Activated CD8-positive, alpha-beta memory T cell treated with anti-CD3 and anti-CD28 coated beads for 1 hour (primary cell): ENCODE measurements at places on chromosomes 5 and 9.

DNA sequence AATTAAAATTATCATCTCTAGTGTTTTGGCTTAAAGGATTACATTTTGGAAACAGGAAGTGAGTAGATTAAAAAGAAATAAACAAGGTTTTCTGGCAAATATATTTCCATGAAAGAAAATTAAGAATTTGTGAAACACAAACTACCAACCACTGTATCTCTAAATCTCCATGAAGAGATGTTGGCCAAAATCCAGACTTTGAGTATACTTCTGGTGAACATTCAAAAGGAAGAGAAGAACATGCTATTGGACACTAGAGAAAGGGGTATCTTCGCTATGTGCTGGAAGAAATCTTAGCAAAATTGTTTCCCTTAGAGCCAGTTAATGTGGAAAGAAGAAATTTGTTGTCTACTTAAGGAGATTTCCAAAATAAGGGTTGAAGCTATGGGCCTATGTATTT is 710.4 kb upstream of the CTNND2 start:
- no peak for DNase-seq

GRCh38 chr9:105329719-105330062 is 85.2 kb downstream of the SLC44A1 start:
- no peak for DNase-seq

DNA sequence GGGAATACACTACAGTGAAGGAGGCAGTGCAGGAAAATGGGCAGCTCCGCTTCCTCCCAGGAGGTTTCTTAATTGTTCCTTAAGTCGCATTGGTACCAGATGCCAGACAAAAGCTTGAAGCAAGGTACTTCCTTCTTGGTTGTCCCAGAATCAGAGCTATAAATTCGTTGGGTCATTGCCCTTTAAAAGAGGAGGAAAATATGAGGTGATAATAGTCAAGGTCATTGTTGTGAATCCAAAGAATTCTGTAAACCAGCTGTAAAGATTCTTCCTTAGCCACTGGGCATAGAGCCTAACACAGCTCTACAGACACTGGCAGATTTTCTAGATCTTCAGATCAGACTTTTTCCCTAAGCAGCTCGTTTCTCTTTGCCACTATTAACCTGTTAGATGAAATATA is 444.1 kb upstream of the TLE4 start:
- no peak for DNase-seq

GRCh38 chr9:87184956-87185642 is 237.8 kb upstream of the GAS1 start:
- no peak for DNase-seq

- no peak for DNase-seq
These were observed 200.5 kb downstream of the HINT1 start for GRCh38 chr5:130964231-130965202.

DNA sequence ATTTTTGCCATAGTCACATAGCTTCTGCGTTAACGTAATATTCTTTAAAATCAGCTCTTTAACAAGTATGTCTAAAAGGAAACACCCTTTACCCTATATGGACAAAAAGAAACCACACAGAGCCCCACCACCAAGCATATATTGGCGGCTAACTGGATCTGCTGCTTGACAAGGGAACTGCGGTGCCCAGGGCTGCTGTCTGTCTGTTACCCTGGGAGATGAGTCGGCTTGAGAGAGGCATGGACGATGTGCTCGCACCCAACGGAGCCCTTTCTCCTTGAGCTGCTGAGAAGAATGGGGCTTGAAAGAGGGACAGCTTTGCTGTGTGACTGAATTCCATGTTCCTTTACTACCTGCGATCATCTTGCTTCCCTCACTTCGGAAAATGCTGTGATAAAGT is 158.6 kb upstream of the SHB start:
- DNase-seq: no peak

GRCh38 chr5:135235551-135236227 is 163.3 kb downstream of the MACROH2A1 start:
- no peak for DNase-seq

- DNase-seq: no peak
These were observed 92.5 kb downstream of the PPIC start for GRCh38 chr5:122944051-122944450.

- no peak for DNase-seq
These were observed at the start of gene BRINP1 for GRCh38 chr9:119368681-119369581. Gene BRINP1 (minus strand): TSS chr9:119369435. CDS start chr9:119313355, 56,080 bp downstream.

DNA sequence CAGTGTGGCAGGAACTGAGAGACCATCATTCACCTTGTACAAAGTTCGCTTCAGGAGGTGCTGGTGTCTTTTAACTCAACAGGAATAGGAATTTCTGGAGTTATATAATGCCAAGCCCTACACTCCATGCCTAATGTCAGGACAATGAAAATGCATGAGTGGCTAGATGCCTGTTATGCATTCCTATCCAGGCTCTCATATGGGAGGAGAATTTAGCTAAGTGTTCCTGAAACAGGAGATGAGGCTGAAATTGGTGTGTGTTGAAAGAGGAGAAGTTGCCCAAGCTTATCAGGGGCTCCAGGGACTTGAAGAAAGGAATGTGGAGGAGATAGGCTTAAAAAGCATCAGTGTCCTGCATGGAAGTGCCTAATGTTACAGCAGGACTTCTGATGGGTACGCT is 26.8 kb upstream of the PRUNE2 start:
- no peak for DNase-seq

- DNase-seq: no peak
These were observed 224.6 kb downstream of the PLK2 start for GRCh38 chr5:58235299-58235698.

DNA sequence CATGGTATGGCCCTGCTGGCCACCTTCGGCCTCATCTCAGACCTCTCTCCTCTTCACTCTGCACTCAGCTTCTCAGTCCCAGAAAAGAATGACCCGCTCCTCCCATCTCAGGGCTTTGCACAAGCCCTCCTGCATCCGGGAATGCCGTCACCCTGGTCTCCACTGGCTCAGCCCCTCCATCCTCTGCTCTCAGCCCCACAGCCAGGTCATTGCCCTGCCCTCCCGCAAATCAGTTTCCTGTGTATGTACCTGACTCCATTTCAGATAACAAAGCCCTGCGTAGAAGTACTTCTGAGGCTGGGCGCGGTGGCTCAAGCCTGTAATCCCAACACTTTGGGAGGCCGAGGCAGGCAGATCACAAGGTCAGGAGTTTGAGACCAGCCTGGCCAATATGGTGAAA is 28.9 kb upstream of the EEIG1 start:
- no peak for DNase-seq

DNA sequence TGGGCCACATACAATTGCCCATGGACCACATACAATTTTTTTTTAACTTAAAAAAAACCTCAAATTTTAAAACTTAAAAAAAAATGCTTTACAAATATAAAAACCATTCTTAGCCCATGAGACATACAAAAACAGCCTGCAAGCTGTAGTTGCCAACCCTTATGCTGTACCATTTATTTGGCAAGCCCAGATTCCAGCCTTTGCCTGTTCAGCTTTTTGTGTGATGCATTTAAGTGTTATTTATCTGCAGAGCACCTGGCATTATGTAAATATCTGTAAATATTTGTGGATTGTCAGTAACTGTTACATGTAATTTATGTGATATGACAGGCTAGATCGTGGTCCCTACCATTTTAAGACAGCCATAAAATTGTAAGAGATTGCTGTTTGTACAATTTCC is 32.6 kb downstream of the HEXB start:
- no peak for DNase-seq

DNA sequence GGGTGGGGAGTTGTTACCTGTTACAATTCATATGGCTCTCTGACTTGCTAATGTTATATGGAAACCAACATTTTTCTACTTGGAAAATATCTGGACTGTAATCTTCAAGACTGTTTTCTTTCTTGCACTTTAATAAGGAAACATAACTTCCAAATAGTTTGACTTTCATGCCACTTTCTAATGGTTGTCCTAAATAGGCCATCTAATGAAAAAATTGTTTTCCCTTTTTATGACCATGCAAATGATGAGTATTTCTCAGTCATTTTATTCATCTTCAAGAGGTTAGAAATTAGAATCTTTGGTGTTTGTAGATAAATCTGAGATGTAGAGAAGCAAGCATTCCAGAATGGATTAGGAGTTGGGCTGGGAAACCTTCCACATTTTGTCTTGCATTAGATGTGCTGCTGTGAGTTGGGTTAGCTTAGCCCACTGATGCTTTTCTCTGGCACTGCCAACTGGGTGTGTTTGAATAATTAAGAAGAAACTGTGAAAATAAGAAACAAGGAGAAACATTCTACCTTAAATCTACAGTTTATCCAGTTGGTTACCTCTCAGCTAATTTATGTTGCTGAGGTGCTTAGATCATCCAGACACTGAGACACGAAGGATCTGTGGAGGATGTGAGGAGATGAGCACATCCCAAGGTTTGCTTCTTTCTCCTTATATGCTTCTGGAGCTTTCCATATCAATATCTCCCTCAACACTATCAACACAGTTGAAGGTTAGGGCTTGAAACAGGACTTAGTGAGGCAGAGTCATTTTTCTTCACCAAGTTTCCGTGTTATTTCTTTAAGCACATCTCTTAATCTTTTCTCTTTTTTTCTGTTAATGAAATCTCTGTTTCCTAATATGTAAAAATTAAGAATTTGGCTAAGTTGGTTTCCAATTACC is 2.7 kb downstream of the RASGRF2 start:
- no peak for DNase-seq

DNA sequence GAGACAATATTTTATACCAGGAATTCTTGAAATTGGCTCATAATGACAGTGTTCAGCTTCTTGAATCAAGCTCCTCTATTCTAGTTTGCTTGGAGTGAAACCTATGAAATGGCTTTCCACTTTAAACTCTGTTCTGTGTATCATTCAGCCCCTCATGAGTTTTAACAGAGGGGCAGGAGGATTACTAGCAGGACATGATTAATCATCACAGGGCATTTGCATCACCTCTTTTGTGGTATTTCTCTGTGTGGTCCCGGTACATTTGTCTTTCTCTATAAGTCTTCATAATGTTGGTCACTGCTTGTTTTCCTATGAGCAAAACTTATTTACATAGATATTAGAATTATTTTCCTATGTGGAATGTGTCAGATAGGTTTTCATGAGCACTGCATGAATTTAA is 21.2 kb downstream of the CAST start:
- DNase-seq: no peak

DNA sequence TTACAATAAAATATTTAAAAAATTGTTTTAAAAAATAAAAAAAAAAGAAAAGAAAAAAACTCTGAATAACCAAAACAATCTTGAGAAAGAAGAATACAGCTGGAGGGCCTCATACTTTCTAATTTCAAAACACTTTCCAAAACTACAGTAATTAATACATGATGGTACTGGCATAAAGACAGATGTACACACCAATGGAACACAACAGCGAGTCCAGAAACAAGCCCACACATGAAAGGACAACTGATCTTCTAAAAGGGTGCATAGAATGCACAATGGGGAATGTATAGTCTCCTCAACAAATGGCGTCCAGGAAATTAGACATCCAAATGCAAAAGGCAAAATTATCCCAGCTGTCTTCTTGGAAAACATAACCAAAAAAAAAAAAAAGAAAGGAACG is 99.6 kb downstream of the LURAP1L start:
- no peak for DNase-seq

GRCh38 chr5:168064933-168065622 is 226.4 kb upstream of the WWC1 start:
- DNase-seq: no peak

- peak; percentile 24 for DNase-seq
These were observed 38.2 kb downstream of the C5orf15 start for GRCh38 chr5:133930061-133930812.

- no peak for DNase-seq
These were observed 119.7 kb downstream of the IRX2 start for GRCh38 chr5:2631758-2632157.

DNA sequence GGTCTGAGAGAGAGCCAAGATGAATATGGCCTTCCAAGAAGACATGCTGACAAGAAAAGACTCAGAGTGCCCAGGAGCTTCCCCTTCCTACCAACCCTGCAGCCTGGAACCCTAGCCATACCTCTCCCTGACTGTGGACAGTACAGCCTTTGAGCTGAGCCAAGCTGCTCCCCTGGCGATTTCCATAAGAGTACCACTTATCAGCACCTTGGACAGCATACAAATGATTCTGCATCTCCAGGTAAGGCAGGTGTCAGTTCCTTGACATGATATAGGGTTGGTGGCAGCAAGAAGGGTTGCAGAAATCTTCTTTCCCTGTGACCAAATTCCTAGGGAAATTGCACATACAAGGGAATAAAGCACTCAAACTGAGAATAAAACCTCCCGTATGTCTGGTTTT is 58.3 kb downstream of the MFAP3 start:
- no peak for DNase-seq
